ENCODE measurements at places on chromosomes 13 and 19.

DNA sequence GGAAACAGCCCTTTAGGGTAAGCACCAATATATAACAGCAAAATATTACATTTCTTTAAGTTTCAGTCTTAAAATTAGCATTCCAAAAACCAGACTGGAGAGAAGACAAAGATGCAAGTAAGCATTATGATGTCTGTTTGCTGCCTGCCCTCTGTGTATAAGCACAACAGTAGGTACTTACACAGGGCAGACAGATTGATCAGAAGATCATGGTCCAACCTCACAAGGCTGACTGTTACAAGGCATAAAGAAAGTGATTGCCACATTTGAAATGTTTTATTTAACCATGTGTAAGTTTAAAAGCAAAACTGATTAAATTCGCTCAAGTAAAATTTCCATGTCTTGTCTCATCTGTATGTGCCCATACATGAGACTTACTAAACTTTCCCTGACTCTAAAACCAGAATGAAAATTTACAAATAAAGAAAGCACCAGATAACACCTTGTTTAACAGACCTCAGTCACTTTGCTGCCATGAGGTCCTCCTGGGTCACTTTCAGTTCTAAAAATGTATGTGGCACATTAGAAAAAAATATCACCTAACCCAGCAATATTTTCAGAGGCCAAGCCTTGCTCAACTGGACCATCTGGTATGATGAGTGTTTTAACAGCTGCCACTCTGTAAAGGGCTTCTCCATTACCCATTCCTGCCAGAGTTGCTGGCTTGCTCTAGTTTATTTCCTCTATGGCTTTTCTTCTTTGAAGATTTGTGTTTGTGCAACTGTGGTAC lies 297.0 kb downstream of the RBM26 start:
- peak; percentile 16 for DNase-seq

- no peak for DNase-seq
Measured at GRCh38 chr13:109595471-109595870, 190.9 kb downstream of the IRS2 start.

GRCh38 chr13:98434060-98434459 lies 142.8 kb downstream of the STK24 start:
- no peak for DNase-seq

DNA sequence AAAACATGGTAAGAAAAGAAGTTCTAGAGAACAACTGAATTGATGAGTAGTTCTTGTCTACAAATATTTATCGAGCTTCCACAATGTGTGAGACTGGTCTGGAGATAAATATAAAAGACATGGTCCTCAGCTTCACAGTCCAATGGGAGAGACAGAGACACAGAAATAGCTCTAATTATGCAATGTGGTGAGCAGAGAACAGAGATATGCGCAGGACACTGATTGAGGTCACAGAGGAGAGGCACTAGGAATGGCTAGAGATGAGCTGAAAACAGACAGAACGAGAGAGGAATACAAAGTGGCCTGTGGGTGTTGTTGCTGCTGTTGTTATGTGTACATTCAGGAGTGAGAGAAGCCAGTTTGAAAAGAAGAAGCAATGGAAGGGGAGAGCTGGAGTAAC lies 53.2 kb downstream of the GPALPP1 start:
- DNase-seq: no peak

DNA sequence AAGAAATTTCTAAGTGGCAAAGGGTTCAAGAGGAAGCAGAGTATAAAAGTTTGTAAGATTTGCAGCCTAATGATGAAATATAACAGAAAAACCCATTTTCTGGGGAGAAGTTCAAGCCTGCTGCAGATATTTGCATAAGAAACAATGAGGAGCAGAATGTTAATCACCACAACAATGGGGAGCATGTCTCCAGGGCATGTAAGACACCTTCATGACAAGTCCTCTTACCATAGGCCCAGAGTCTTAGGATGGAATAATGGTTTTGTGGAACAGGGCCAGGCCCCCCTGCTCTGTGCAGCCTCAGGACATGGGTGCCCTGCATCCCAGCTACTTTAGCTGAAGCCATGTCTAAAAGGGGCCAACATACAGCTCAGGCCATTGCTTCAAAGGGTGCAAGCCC lies 809.0 kb upstream of the SLITRK5 start:
- no peak for DNase-seq

DNA sequence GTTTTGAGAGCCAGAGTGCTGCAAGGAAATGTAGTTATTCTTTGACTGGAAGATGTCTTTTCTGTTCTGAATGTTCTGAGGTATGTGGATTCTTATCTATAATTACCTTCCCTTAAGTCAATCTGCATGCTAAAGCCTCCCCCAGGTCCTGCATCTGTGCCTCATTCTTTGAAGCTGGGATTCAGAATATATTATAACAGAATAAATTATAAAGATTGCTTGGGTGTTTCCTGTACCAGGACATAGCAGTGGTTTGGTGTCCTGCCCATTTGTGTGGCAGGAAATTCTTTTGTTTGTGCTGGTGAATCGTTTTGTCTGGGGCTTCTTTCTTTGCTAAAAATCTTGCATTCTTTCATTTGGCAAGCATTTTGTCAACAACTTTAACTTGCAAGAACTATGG lies 60.2 kb downstream of the ITGBL1 start:
- no peak for DNase-seq

- DNase-seq: no peak
Measured at GRCh38 chr13:42112864-42113263, 64.4 kb downstream of the DGKH start.

DNA sequence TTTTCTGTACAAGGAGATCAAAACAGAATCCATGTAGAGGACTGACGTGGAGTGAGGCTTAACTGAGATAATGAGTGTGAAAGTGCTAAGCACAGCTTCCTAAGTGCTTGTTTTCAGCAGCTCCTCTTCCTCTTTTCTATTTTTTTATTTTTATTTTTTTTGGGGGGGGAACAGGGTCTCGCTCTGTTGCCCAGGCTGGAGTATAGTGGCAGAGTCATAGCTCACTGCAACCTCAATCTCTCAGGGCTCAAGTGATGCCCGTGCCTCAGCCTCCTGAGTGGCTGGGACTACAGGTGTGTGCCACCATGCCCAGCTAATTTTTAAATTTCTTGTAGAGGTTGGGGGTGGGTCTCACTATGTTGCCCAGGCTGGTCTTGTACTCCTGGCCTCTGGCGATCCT lies 5.6 kb upstream of the FOSB start:
- no peak for DNase-seq

- DNase-seq: no peak
Measured at GRCh38 chr13:46896341-46897137, at the start of gene HTR2A. Gene HTR2A (minus strand): TSS chr13:46897053. CDS start chr13:46895906, 1,147 bp downstream.

DNA sequence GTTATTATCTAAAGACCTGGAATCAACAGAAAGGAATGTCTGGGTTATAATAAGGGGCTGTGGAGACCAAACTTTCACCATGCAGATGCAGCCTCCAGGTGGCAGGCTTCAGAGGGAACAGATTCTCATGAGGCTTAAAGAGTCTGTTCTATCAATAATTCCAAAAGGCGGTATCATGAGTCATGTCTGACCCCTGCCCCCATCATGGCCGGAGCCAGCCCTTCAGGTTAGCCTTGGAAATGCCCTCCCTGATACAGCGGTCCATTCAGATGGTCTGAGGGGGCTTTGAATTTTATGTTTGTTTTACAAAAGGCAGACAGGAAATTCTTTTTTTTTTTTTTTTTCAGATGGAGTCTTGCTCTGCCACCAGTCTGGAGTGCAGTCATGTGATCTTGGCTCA lies 21.7 kb upstream of the LAMP1 start:
- DNase-seq: no peak

DNA sequence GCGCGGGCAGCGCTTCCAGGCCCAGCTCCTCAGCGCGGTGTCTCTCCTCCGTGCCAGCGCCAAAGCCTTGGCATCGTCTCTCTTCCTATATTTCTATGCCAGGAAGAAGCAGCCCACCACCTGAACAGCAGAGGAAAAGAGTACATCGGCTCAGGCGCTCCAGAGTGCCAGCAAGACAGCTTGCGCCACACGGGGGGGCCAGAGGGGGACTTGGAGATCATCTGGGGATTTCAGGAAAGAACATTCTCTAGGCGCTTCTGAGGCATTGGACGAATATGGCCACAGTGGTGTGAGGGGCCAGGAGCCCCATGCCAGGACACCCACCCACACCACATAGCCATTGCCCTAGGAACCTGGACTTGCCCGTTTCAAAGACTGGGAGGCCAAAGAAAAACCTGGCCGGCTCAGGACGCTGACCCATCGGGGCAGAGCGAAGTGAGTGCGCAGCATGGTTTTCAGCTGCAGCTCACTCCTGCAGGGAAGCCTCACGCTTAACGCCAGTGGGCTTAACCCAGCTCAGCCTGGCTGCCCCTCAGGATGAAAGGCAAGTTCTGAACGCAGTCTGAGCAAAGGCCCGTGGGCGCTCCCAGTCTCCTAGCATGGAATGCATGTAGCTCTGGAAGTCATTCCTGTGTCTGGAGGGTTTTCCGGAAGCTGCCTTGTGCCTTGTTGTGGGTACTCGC lies 62.1 kb downstream of the GGACT start:
- no peak for DNase-seq

- DNase-seq: no peak
Measured at GRCh38 chr19:6210091-6210490, 69.7 kb downstream of the MLLT1 start.

GRCh38 chr13:98632961-98633360 lies 56.1 kb upstream of the STK24 start:
- DNase-seq: no peak

GRCh38 chr13:97112446-97113152 lies 109.5 kb upstream of the MBNL2 start:
- no peak for DNase-seq

DNA sequence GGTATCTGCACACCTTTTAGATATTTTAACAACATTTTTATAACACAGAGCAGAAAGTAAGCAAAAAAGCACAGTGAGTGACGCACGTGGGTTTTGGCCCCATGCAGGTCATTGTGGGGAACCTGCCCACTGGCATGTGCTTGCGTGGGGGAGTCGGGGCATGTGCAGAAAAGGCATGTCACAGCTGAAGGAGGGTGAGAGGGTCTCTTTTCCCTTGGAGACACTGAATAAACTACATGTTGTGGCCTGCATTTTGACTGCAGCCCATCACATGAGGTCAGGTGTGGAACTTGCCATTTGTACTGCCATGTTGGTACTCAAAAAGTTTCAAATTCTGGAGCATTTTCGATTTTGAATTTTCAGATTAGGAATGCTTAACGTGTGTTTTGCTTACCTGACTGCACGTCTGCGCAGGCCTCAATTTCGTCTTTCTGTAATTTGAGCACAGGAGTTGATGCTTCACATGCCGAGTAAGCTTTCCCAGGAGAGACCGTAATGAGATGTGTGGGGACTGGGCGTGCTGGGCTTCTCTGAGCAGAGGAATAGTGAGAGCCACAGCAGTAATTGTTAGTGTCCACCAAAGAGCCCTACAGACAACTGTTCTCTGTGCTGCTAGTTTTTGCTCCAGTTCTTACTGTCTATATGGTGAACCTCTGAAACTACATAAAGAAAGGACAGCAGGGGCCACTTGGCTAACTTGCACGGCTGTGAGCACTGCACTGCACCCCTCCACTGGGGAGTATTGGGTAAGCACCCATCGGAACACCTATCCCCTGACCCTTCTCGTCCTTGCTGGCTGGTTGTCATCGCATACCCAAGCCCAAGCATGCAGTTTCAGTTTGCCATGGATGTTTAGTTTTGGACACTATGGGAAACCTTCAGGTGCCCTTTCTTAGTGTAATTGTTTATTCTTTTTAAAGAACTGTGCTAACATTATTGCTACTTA lies 72.9 kb upstream of the GPR183 start:
- no peak for DNase-seq

DNA sequence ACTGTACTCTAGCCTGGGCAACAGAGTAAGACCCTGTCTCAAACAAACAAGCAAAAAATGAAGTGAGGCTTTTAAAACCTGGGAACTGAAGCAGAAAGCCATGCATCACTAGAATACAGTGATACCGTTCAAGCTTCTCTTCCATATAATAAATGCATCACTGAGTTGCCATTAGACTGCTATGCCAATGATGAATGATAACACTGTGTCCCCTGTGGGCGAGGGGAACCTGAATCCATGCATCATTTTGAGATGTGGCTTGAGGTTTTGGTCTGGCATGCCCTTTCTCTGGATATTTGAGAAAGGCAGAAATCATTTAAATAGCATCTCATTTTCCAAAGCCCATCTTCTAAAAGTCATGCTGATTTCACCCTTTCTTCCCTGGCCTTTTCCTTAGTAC lies 1.5 kb upstream of the FAM124A start:
- no peak for DNase-seq

GRCh38 chr19:7203332-7203731 lies 90.9 kb downstream of the INSR start:
- DNase-seq: no peak

GRCh38 chr19:51398096-51398704 lies 7.8 kb upstream of the C19orf84 start:
- DNase-seq: no peak

DNA sequence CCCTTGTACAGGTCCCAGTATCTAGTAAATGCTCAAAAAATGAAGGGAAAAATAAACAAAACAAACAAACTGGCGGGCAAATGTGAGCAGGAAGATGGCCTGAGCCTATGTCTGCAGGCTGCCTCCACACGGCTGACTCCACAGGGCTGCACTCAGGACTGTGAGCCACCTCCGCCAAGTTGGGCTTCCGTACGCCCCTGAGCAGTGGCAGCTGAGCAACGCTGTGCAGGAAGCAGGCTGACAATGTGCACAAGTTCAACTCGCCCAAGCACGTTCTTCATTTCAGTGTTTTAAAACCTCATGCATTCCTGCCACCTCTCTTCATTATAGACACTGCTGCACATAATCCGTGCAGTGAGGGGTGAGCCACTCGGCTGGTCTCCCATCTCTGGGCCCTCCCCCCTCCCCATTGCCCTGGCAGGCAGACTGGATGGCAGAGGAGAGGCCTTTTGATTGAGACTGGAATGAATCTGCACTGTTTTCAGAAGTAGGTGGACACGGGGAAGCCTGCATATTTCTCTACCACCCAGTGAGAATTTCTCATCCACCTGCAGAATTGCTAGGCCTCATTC lies 915.3 kb downstream of the UQCRFS1 start:
- DNase-seq: no peak

- DNase-seq: no peak
Measured at GRCh38 chr13:99332456-99332855, 25.3 kb upstream of the GPR183 start.

GRCh38 chr13:53004573-53004972 lies 24.0 kb upstream of the OLFM4 start:
- no peak for DNase-seq

GRCh38 chr13:30738526-30739236 lies 3.3 kb downstream of the ALOX5AP start:
- DNase-seq: no peak

DNA sequence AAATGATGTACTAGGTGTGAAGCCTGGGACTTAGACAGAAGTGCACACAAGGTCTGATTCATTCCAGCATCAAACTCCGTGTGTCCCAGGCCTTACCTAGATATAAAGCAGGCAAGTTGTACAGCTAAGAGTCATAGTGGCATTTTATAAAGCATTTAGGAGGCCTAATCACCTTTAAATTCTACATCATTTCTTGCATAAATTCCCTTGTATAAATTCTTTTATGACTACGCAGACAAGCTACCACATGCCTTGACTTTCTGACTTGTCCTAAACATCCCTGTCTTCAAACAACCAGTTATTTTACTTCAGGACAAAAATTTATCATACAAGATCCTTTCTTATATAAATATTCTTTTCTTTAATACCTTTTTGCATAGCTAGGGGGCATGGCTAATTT lies 22.5 kb downstream of the TMEM255B start:
- DNase-seq: no peak

- DNase-seq: no peak
Measured at GRCh38 chr13:100933841-100934240, 259.2 kb upstream of the TMTC4 start.
